ENCODE measurements at places on chromosomes 4 and X.
A peak's percentile ranks its signal among the peaks of the same experiment; 100 is the strongest.

DNA sequence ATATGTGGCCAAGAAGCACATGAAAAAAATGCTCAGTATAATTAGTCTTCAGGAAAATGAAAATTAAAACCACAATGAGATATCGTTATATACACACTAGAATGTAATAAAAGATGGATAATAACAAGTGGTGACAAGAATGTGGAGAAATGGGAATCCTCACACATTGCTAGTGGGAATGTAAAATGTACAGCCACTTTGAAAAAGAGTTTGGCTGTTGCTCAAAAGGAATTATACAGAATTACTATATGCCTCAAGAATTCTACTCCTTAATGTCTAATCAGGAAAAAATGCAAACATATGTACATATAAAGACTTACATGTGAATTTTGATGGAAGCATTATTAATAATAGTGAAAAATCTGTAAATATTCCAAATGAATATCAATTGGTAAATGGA lies 102.2 kb downstream of the SPCS3 start:
- DNase-seq: no peak

- no peak for DNase-seq
Observed at GRCh38 chrX:129640737-129641136, 14.0 kb downstream of the APLN start.

DNA sequence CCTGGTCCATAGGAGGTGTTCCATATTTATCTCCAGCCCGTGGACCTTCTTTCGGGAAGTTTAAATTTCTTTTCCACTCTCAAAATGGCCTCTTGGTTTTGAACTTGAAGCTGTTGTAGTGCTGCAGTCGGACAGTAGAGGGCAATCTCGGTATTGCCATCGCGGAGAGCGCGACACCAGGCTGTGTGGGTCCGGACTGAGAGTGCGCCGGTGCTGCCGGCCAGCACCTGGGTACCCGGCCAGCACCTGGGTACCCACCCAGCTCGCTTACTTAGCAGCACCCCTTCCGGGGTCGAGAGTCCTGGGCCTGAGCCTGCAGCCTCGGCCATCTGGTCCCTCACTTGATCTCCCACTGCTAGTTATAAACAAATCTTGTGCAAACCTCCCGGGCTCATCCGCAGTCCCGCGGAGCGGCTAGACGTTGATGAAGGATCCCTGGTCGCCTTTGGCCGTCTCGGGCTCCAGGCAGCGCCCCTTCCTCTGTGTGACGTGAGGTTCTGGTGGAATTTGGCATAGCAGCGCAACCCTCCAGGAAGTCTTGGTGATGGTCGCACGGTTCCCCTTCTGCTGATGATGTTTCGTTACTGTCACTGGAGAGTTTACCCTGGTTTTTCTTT lies 18.0 kb downstream of the FAM9A start:
- peak; percentile 3 for DNase-seq

- DNase-seq: peak; percentile 13
Observed at GRCh38 chrX:15761564-15762191, 23.6 kb downstream of the CA5B start.

GRCh38 chr4:113943863-113944262 lies 35.6 kb downstream of the ARSJ start:
- DNase-seq: no peak

- DNase-seq: peak; percentile 49
Observed at GRCh38 chr4:153799694-153800074, 10.8 kb upstream of the SFRP2 start.

DNA sequence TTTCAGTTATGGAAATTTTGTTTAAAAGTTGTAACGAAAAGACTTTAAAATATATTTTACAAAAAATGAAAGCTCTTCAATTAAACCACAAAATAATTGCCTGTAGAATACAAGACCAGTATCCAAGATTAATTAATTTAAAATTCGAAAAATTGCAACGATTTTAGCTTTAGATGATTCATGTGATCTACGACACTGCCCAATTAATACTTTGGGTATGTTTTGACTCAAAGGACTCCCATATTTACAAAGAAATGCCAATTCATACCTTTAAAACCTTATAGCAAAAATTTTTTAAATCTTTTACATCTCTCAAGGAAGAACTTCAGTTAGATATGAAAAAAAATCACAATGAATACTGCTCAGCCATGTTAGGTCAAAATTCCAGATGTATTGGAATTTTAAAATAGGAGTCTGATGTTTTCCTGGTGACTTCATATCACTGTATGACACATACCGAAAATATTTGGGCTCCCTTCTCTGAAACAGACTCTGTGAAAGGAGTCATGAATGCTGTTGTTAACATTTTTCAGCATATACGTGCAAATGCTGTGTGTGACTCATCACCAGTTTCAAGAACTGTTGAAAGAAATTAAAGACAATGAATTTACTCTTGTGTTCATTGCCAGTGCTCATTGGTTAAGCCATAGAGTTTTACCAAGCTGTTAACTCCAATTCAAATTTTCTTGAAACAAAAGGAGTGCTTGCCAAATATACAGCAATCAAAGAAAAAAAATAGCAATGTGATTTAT lies 13.8 kb upstream of the SMS start:
- DNase-seq: no peak

- no peak for DNase-seq
Observed at GRCh38 chrX:96435378-96436035, 249.1 kb upstream of the DIAPH2 start.

GRCh38 chr4:82543131-82543530 lies 18.7 kb downstream of the TMEM150C start:
- DNase-seq: no peak

GRCh38 chr4:151917145-151917734 lies 156.4 kb upstream of the GATB start:
- DNase-seq: no peak

DNA sequence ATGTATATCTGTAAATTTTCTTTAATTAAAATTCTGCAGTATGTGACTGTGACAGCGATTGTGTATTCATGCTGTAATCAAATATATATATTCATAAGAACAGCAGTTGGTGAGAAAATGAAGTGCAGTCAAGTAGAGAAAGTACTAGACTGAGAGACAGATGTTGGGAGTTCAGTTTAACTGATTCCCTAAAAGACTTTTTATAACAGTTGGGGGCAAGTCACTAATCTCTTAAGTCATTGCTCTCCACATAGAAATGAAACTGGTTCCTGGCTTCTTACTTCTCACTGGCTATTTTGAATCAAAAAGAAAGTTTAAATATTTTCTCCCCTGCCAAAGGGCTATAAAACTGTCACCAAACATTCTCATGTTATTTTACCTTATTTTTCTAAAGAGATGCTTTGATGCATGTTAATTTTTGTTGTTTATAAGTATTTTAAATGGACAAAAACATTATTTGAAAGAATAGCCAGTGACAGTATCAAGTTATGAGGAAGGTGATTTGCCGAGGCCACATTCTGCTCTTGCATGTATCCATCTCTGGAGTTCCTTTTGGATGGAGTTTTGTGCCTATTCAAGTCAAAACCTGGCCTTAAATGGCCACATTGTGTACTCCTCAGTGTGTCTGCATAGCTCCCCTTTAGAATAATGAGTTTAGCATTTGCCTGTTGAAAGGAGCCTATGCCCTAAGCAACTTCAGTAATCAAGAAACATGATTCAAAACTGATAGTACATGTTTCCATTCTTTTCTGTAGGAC lies 30.8 kb downstream of the EXOC1 start:
- peak; percentile 33 for DNase-seq

DNA sequence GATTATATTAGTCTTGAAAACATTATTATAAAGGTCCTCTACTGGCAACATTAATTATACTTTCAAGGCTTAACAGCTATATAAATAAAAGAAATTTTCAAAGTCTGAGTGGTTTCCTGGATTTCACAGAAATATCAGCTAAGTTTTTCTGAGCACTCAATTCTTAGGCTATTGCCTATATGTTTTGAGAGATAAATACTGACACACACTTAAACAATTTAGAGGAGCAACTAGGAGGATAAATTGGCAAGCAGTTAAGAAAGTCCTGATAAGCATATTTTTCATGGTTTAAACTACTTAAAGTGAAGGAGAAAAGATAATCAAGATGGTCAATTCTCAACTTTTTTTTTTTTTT lies 2.7 kb upstream of the MGARP start:
- DNase-seq: no peak

DNA sequence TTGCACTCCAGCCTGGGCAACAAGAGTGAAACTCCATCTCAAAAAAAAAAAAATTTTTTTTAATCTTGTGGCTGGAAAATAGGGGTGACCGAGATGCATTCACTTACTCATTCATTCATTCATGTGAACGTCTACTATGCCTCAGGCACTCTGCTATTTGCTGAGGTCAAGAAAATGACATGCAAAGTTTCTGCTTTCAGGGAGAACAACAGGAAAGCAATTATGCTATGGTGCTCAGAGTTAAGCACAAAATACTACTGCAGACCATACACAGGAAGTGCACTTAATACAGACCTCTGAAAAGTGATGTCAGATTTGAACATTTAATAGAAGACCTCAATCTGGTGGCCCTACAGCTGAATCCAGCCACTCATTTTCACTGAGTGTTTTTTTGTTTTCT lies 59.6 kb upstream of the DUSP21 start:
- no peak for DNase-seq

- DNase-seq: no peak
Observed at GRCh38 chr4:189507060-189507459, 433.6 kb upstream of the FRG1 start.

DNA sequence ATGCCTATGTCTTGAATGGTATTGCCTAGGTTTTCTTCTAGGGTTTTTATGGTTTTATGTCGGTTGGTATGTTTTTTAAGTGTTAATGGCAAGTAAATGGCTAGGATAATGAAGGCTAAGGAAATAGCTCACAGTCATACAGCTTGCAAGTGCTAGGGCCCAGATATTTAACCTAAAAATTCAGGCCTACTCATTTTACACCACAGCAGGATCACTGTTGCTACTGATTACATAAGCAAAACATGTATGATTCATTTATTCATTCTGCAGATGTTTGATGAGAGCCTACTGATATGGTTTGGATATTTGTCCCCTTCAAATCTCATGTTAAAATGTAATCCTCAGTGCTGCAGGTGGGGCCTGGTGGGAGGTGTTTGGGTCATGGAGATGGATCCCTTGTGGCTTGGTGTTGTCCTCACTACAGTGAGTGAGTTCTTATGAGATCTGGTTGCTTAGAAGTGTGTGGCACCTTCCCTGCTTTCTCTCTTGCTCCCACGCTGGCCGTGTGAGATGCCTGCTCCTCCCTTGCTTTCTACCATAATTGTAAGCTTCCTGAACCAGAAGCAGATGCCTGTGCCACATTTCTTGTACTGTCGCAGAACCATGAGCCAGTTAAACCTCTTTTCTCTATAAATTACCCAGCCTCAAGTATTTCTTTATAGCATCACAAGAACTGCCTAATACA lies 175.5 kb downstream of the MAPK10 start:
- DNase-seq: no peak

DNA sequence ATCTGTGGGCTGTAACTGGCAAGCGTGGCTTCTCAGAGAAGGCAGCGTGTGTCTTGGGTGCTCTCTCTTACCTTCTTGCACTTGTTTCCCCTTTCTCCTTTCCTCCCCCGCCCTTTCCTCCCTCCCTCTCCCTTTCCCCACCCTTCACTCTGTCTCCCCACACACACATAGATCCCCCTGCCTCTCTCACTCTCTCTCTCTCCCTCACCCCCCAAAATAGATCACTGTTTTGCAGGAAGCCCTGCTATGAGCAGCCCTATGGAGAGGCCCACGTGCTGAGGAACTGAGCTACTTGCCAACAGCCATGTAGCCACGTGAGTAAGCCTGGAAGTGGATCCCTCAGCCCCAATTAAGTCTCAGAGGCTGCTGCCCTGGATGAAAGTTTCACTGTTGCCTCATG lies 4.3 kb upstream of the PNMA6E start:
- no peak for DNase-seq

GRCh38 chr4:183223053-183223452 lies 97.0 kb downstream of the CLDN22 start:
- no peak for DNase-seq

- peak; percentile 68 for DNase-seq
Observed at GRCh38 chrX:48919360-48919841, 577 bp upstream of the PIM2 start.

DNA sequence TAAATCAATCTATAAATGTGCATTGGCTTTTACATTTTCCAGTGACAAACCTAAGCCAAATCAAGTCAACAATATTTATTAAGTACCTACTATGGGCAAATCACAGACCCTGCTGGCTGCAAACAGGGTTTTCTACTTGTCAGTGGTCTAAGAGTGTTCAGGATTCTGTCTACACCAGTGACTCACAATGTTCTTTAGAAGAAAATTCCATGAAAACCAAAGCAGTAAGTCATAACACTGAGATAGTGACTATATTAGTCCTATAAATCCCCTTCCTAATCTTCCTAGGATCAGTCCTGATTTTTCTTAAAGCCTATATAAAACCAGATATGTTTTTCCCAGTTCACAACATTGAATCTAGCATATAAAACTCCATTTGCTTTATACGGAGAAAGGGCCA lies 69.7 kb downstream of the PPP3CA start:
- DNase-seq: no peak

- no peak for DNase-seq
Observed at GRCh38 chr4:112003231-112003907, 141.9 kb upstream of the FAM241A start.

DNA sequence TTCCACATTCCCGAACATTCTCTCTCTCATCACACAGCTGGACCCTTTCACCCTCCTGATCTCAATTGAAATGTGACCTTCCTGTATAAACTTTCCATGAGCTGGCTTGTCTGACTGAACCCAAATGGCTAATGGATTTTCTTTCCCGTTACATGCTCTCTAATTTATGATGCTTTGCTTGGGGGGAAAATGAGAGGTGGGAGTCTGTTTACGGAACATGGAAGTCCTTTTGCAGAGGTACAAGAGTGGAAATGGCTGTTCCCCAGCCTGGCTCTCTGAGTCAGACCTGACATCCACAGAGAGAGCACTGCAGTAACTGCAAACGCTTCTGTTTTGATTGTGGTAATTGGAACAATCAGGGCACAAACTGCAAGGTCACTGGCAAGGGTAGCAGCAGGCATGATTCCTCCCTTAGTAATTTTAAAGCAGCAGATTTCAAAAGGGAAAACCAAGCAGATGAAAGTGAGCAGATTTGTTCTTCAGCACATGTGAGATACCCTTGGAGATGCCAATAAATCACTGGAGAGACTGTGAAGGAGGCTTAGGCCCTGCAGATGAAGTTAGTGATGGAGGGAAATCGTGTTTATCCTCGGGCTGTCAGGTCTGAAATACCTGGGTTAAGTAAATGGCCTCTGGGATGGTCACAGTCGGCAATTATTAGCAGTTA lies 83.9 kb downstream of the SNCA start:
- DNase-seq: no peak

GRCh38 chr4:71553605-71554004 lies 214.8 kb downstream of the SLC4A4 start:
- peak; percentile 1 for DNase-seq

- no peak for DNase-seq
Observed at GRCh38 chr4:150130933-150131332, 52.7 kb downstream of the DCLK2 start.

- no peak for DNase-seq
Observed at GRCh38 chr4:13174001-13174400, 310.1 kb downstream of the RAB28 start.

DNA sequence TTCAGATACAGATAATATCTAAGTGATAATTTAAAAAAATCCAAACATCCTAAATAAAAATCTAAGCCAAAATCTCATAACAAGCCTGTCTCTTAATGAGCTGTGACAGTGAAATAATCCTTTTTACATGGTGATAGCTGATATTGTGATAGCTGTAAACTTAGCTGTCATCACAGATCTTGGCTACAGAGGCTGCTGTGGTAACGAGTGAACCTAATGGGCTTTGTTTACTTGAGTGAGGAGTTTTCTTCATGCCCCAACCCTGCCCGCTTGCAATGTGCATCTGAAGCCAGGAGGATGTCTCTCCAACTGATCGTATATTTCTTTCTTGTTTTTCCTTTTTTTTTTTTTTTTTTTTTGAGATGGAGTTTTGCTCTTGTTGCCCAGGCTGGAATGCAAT lies 41.5 kb upstream of the YTHDC1 start:
- DNase-seq: no peak

- DNase-seq: no peak
Observed at GRCh38 chr4:121360495-121360894, 20.3 kb downstream of the QRFPR start.
